NCI-H2171 (cell line): ENCODE measurements at places on chromosomes 13 and 19.

DNA sequence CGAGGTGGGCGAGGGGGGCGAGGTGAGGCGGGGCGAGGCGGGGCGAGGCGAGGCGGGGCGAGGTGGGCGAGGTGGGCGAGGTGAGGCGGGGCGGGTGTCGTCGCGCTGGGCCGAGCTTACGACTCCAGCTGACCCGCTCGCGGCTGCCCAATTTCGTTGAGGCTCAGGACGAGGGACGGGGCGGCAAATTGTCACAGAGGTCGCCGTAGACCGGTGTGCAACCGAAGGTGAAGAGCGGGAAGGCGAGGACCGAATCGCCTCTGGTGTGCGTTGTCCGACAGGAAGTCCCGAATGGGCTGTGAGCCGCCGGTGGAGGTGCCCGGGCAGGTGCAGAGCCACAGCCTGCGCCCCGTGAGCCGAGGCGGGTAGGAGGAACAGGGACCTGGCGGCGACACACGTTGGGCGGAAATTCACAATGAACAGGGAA, at the start of gene LACC1:
Gene LACC1 (plus strand): TSS at position 150 of the 427 bp plus-strand sequence. CDS start 1,082 bp downstream, outside the sequence.
- DNase-seq, result no peak

- no peak for DNase-seq
Measured at GRCh38 chr19:5032101-5032967, 63.4 kb downstream of the KDM4B start.

DNA sequence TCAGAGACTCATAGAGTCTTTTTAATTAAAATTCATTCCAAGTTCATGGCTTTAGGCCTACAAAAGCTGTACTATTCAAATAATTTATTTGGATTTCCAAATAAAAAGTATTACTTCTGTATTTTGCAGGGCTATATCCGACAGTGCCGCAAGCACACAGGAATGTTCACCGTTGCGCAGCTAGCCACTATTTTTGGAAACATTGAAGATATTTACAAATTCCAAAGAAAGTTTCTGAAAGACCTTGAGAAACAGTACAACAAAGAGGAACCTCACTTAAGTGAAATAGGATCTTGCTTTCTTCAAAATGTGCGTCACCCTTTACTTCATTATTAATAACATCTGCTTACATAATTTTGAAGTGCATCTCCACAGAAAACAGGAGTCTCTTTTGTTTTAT, 20.5 kb upstream of the C1QTNF9 start:
- no peak for DNase-seq

- DNase-seq, result no peak
Measured at GRCh38 chr13:112567161-112567862, 20.6 kb downstream of the TUBGCP3 start.

GRCh38 chr13:99154064-99154463, 46.6 kb upstream of the UBAC2 start:
- DNase-seq, result no peak

DNA sequence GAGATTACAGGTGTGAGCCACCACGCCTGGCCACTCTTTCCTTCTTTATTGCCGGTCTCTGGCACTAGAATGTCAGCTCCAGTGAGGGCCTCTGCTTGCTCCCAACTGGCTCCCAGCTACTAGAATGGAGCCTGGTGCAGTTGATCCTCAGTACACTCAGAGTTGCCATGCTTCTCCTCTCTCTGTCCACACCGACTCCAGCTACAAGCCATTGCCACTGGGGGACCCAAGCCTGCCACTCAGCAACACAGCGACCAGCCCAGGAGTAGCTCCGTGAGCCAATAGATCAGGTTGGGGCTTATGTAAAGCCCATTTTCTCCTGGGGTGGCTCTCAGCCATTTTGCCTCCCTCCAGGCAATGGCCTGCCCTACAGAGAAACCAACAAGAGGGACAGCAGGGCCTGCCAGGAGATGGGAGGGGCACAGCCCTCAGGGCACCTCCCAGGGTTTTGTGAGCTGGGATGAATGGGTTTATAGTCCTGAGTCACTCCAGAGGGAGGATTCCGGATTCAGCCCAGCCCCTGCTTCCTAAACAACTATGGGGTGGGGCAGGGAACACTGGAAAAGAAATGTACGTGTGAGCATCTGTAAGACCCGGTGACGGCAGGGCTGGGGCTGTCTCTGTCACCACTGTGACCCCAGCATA, 36.5 kb downstream of the OPA3 start:
- DNase-seq, result no peak

GRCh38 chr13:19020988-19021387, 160.6 kb downstream of the TUBA3C start:
- DNase-seq, result no peak

- peak; percentile 39 for DNase-seq
Measured at GRCh38 chr13:99528547-99528946, 27.3 kb downstream of the TM9SF2 start.
